ENCODE measurements at places on chromosomes 6 and 20. TPM values are rescaled to one million over a fixed set of nuclear protein-coding genes. Genes with fewer than 3 reads are reported as not detected.

DNA sequence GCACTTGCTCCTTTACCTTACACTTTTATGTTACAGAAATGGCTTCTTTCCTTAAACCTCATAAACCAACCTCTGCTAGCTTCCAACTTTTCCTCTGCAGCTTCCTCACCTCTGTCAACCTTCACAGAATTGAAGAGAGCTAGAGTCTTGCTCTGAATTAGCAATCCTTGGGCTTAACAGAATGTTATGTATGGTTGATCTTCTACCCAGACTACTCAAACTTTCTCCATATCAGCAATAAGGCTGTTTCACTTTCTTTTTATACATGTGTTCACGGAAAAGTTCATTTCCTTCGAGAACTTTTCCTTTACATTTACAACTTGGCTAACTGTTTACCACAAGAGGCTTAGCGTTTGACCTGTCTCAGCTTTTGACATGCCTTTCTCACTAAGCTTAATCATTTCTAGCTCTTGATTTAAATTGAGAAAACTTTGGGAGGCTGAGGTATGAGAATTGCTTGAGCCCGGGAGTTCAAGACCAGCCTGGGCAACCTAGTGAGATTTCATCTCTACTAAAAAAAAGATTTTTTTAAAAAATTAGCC lies 207.3 kb downstream of the BMP7 start:
- no peak for DNase-seq

DNA sequence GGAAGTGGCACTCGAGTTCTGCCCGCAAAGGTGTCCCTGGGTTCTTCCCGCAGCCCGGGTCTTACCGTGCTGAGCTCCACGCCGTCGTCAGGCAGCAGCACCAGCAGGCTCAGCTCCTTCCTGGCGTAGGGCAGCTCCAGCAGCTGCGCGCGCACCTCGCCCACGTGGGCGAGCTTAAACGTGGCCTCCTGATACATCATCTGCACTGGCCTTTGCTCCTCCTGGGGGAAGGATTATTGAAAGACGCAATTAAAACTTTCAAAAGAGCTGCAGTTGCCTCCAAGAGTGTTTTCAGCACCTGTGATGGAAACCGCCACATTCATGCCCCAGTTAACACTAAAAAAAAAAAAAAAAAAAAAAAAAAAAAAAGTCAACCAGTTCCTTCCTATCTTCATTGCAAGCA lies 11.3 kb downstream of the SERPINB9 start:
- no peak for DNase-seq

The PTPRT gene
- total RNA-seq, result 1.9 TPM

- no peak for DNase-seq
These were observed 158.8 kb downstream of the FOXA2 start for GRCh38 chr20:22425344-22426295.

DNA sequence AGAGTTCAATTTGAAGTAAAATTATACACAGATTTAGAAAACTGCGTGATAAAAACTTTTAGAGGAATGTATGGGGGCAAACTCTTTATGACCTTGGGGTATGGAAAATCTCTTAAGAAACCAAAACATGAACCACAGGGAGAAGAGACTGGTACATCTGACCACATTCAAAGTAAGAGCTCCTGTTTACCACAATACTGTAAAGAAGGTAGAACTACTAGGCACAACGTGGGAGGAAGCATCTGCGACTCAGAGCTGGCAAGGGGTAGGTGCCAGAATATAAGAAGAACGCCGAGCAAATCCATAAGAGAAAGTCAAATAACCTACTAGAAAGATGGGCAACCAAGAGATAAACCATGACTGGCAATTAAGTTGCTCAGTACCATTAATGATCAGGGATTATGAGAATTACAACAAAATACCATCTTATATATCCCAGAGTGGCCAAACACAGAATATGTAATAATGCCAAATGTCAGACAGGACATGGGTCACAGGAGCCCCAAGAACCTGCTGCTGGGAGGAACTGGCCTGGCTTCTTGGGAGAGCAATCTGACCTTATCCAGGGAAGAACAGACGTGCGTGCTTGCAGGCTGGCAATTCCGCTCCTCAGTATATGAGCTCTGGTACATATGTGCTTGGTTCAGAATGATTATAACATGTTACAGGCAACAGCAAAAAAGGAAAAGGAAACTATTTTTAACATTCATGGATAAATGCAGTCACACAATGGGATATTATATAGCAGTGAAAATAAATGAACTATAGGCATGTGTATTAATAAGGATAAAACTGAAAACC lies 50.2 kb downstream of the INSM1 start:
- no peak for DNase-seq

DNA sequence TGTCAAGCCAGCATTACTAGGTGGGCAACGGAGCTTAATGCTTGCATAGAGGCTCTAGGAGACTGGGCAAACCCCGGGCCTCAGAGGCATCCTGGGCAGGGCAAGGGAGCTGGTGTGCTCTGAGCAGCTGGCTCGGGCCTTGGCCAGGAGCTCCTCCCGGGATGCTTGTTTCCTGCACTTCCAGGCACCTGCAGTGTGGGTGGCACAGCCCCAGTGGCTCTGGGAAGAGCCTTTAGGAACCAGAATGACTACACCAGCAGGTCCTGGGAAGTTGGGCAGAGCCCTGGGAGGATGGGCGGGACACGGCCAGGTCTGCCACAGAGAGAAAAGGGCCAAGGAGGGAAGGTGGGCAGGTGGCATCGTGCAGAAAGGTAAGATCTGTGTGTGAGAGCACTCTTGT lies 80.4 kb upstream of the CD93 start:
- no peak for DNase-seq

- no peak for DNase-seq
These were observed 11.5 kb downstream of the FILIP1 start for GRCh38 chr6:75481936-75482593.

DNA sequence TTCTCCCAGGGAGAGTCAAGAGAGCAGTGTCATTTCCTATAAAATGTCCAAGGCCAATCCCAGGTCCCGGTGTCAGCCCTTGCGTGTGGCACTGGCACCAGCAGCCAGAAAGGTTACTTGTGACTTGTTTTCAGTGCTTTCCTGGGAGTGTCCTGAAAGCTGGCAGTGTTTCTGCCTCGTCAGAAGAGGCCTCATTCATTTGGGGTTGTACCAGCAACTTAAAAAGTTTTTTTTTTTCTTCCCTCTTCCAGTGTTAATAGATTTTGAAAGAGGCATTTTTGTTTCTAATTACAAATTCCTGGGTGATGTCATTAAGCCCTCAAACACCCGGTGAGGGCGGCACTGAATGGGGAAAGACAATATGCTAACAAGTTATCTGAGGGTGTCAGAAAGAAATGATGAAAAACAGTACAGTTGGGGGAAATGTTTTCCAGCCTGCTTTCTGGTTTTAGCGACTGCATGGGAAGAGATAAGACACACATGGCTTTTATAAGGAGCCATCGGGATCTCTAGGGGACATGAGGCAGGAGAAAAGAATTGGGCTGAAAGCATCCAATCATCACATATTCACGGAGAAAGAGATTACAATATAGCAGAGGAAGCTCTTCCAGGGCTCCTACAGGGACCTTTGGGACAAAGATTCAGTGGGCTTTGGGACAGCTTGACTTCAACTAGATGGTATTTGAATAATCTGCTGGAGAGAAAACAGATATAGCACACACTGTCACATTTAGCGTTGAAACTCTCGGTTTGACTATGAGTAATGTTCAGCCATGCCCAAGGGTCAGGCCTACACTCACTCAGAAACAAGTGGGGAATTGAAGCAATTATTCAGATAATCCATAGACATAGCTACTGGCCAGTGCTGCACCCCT lies 153.0 kb downstream of the BCAS1 start:
- DNase-seq, result no peak

DNA sequence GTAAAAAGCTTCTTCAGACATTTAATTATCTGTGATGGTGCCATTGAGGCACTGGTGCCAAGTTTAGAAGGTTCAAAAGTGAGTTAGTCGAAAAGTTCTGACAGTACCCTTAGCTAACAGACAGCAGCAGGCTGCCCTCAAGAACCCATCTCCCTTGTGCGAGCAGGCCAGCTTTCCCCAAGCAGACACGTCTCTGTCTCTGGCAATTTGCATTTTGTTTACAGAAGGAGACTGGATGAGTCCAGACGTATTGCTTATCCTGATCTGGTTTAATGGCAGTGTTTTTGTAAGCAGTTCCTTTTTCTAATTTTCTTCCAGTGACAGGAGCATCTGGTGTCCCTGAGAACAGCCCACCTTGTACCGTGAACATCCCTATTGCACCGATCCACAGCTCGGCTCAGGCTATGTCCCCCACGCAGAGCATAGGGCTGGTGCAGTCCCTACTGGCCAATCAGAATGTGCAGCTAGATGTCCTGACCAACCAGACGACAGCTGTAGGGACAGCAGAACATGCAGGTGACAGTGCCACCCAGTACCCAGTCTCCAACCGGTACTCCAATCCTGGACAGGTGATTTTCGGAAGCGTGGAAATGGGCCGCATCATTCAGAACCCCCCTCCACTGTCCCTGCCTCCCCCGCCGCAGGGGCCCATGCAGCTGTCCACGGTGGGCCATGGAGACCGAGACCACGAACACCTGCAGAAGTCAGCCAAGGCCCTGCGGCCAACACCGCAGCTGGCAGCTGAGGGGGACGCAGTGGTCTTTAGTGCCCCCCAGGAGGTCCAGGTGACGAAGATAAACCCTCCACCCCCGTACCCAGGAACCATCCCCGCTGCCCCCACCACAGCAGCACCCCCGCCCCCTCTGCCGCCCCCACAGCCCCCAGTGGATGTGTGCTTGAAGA lies 58.3 kb upstream of the TMEM181 start:
- DNase-seq, result no peak

- no peak for DNase-seq
These were observed 483.6 kb upstream of the NOX3 start for GRCh38 chr6:155939253-155939652.

DNA sequence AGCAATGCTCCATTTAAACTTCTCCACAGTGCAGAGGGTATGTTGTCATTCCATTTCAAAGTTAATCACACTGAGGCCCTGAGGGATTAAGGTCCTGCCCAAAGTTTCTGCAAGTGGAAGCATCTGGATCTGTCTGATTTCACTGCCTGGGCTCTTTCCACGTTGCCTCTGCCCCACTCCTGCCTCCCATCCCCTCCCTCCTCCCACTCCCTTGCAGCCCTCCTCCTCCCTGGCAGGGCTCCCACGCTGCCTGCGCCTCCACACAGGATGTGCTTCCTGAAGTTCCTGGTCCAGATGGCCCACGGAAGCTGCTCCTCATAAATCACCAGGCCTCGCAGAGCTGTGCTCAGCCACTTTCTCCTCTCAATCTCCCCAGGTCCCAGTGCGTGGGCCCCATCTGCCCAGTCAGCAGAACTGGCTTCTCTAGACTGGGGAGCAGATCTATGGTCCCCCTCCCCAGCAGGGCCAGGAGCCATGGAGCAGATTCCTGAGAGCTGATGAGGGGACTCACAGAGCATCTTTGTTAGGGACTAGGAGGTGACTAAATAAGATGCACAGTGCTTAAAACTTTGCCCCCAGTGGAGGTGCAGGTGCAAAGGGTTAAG lies 65.4 kb upstream of the MAFB start:
- no peak for DNase-seq

All from glutamatergic neuron (in vitro differentiated cells).